Activated CD4-positive, alpha-beta T cell treated with anti-CD3 and anti-CD28 coated beads for 24 hours (primary cell): ENCODE measurements at places on chromosomes 2 and 18.

- no peak for DNase-seq
These were observed 36.1 kb upstream of the NDUFV2 start for GRCh38 chr18:9066358-9066757.

- DNase-seq, result no peak
These were observed 61.4 kb upstream of the CCDC195 start for GRCh38 chr2:224777559-224777930.

GRCh38 chr2:163441603-163442002 lies 294.2 kb downstream of the FIGN start:
- DNase-seq, result no peak

DNA sequence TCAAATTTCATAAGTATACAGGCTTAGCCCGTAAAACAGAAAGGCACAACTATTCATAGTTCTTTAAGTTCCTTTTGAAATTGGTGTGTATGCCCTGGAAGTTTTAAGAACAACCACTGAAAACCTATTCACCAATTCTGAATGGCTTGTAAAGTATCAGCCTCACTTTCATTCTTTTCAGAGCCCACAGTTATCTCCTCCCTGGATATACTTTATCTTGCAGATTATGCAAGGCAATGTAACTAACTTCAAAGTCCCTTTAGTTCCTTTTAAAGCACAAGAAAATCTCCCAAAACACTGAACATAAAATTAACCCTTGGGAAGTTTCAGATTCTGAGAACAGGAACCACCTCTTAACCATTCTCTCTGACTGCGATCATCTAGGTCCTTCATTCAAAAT lies 1.1 kb downstream of the STRN start:
- DNase-seq, result no peak

- DNase-seq, result no peak
These were observed 141.3 kb upstream of the LYPD1 start for GRCh38 chr2:132811148-132811915.

DNA sequence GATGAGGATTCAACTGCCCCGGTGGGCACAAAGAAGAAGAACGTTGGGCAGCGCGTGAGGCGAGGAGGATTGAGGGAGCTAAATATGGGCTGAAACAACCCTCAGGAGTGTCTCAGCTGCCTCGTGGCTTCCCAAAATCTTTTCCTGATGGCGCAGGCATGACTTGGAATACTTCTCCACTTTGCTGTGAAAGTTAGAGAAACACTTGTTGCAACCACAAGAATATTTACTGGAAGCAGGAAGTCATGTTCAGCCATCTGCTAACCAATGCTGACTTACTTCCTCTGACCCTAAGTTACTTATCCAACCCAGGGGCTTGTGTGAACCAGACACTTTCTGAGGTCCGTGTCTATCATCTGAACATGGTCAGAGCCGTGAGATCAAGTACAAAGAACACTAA lies 148.8 kb downstream of the ARL4C start:
- no peak for DNase-seq

GRCh38 chr18:57325491-57326166 lies 26.7 kb upstream of the ST8SIA3 start:
- no peak for DNase-seq

DNA sequence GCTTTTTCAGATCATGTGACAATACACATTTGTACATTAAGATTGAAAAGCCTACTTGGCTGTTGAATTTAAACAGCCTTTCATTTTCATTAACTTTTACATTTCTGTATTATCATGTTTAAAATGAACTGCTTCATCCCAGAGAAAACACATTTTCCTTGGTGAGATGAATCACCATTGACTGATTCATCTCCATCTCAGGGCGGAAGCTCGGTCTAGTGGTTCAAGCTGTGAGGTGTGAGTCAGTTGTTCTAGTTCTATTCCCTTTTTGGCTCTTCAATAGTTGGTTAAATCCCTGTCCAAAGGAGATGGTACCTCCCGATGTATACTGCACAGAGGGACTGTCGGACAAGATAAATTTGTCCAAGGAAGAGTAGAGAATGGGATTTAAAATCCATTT lies 189.7 kb downstream of the ADCYAP1 start:
- no peak for DNase-seq

- DNase-seq, result no peak
These were observed 133.6 kb upstream of the MC4R start for GRCh38 chr18:60506190-60506589.

- no peak for DNase-seq
These were observed 105.7 kb downstream of the DPP10 start for GRCh38 chr2:114548151-114548550.

- DNase-seq, result no peak
These were observed 112.3 kb upstream of the ZNF521 start for GRCh38 chr18:25464227-25464626.

GRCh38 chr18:56152551-56153310 lies 485.7 kb downstream of the TXNL1 start:
- DNase-seq, result no peak

DNA sequence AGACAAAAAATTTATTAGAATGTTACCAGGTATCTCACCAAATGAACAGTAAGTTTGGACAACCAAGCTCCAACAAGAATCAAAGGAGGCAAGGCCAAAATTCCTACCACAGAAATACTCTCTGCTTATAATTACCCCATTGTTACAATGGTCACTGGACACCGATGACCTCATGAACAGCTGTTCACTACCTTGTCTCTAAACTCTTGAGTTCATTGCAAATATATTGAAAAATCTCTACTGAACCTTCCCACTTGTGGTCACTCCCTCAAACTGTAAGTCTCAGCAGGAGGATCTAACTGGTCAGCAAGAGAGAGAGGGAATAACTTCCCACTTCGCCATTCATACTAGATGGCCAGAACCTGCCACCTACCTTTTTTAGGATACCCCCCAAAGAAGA lies 50.0 kb downstream of the ERBB4 start:
- DNase-seq, result no peak

GRCh38 chr2:134852518-134852917 lies 14.1 kb downstream of the ACMSD start:
- no peak for DNase-seq

DNA sequence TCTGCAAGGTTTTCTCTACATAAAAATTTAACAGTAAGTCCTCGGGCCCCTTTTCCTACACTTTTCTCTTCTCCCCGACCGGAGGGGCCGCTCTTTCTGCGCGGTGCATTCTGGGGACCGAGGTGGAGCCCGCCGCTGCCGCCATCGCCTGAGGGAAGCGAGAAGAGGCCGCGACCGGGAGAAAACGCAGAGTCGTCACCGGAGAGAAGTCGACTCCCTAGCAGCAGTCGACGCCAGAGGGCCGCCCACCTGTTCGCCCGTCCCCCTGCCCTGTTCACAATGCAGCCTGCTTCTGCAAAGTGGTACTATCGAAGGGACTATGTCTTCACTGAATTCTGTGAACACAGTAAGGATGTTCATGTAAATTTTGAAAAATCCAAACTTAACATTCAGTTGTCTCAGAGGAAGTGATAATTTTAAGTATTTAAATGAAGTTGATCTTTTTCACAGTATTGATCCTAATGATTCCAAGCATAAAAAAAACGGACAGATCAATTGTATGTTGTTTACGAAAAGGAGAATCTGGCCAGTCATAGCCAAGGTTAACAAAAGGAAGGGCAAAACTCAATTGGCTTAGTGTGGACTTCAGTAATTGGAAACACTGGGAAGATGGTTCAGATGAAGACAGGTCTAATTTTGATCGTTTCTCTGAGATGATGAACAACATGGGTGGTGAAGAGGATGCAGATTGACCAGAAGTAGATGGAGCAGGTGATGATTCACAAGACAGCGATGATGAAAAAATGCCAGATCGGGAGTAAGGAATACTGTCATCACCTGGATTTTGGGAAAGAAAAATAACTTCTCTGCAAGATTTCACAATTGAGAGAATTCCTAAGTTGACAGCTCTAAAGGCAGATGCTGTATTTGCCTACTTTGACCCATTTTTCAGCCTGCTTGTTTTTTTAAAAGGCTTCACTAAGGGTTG lies 55.8 kb downstream of the ASXL2 start:
- peak; percentile 32 for DNase-seq

GRCh38 chr2:23988371-23988770 lies 21.5 kb upstream of the MFSD2B start:
- no peak for DNase-seq

DNA sequence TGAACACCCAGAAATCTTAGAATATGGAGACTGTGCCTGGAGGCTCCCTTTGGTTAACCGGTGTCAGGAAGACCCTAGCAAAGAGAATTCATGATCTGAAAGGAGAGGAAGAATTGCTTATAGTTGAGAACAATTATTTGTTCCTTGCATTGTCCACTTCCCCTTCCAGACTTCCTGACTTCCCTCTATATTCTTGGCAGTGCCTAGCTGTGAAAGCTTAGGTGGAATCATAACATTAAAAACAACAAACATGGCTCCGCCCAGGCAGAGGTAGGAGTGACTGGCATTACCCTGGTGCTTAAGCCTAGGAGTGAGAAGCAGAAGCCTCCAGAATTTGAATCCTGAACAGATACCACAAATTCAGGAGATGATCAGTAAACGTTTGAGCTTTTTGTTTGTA lies 1.9 kb downstream of the TTL start:
- DNase-seq, result no peak

DNA sequence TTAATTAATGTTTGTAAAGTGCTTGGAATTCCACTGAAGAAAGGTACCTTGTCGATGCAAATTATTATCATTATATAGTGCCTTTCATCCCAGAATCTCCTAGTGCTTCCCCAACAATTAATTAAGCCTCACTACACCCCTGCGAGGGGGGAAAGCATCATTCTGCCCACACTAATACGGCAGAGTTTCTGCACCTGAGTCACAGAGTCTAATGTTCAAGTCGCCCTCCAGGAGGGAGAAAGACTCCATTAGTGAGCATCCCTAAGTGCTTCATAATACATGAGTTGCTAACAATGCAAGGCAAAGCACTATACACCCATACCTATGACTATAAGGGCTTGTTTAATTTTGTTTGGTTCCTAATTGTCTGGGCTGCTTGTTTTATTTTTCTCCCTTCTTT lies 25.4 kb upstream of the NRP2 start:
- no peak for DNase-seq

- DNase-seq, result no peak
These were observed 675 bp downstream of the PRKD3 start for GRCh38 chr2:37323781-37324535.

DNA sequence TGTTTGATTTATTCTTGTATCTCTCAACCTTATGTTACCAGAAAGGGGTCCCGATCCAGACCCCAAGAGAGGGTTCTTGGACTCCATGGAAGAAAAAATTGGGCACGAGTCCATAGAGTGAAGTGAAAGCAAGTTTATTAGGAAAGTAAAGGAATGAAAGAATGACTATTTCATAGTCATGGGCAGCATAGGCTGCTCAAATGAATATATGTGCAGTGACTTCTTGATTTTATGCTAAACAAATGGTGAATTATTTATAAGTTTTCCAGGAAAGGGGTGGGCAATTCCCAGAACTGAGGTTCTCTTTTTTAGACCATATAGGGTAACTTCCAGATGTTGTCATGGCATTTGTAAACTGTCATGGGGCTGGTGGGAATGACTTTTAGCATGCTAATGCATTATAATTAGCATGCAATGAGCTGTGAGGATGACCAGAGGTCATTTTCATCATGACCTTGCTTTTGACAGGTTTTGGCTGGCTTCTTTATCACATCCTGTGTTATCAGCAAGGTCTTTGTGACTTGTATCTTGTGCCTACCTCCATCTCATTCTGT lies 832.4 kb upstream of the CDH2 start:
- DNase-seq, result no peak

- DNase-seq, result no peak
These were observed 22.0 kb downstream of the TNFRSF11A start for GRCh38 chr18:62347089-62347506.

DNA sequence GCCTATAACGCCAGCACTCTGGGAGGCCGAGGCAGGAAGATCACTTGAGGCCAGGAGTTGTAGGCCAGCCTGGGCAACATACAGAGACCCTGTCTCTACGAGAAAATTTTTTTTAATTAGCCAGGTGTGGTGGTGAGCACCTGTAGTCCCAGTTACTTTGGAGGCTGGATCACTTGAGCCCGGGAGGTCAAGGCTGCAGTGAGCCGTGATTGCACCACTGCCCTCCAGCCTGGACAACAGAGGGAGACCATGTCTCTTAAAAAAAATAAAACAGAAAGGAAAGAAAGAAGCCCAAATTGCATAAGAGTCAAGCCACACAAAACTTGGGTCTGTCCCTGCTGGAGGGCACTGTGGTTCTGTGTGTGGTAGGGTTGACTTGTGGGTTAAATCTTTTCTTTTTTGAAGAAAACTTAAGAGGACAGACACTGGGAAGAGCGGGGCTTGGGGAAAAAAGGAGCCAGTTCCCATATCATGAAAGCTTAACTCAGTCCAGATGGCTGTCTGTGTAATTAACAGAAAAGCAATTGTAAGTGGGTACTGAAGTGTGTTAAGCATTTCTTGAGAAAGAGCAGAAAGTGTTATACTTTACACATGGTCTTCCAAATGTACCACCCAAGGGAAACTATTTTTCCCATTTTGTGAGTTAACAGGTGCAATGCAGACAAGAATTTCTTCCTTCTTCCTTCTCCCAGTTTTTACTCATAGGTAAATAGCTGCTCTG lies 115.1 kb downstream of the ALPK2 start:
- no peak for DNase-seq

DNA sequence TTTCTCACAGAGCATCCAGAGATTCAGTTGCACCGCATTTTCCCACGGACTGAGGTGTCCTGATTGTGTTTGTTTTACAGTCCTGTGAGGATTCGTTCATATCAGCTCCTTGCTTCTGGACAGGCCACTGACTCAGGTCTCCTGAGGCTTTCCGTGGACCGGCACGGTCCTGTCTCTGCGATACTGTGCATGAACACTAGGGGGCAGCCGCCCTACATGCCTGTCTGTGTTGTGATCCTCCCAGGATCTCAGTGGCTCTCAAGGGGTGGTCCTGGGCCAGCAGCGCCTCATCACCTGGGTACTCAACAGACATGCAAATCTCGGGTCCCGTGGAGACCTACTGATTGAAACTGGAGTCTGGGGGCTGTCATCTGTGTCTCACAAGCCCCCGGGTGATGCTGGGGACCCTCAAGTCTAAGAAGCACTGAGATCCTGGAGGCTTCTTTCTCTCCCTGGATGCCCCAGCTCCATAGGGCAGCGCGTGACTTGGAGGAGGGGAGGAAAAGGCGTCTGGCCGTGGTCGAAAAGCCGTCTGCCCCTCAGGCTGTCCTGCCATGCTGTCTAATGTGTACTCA lies 28.9 kb downstream of the IL1R2 start:
- DNase-seq, result peak; percentile 87

- DNase-seq, result no peak
These were observed 119.8 kb downstream of the EIPR1 start for GRCh38 chr2:3257826-3258225.

GRCh38 chr18:26771524-26771923 lies 94.0 kb downstream of the AQP4 start:
- DNase-seq, result no peak

DNA sequence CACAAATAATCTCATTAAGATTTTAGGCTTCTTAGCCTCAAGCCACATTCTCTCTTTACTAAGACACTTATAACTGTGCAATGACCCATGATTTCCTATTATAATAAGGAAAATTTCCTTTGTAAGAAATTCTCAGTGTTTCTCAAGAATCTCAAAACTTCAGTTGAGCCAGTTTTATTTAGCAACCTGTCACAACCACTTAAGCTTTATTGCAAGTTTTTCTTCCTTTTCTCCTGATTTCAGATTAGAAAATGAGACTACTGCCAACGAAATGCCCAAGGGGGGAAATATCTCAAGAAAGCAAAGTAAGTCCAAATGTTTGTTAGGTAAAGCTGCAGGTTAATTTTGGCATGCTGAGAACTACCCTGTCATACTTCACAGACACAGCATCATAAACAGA lies 178.5 kb downstream of the THADA start:
- DNase-seq, result no peak
